ENCODE measurements at places on chromosomes 1 and 21.

DNA sequence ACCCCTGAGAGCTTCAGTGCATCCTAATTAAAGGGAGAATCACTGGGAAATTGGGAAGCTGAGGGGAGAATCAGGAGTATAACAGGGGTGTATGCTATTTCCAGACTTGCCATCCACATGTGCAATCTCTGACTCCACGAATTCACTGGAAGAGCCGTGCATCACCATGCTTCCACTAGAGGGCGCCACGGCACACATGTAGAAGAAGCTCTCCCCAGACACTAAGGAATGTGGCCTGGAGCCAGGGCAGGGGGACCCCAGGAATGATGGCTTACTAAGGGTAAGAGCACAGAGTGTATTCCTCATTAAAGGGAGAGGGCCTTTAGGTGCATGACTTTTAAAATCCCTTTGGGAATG is 81.5 kb downstream of the ABCA4 start:
- DNase-seq, result peak; percentile 21

DNA sequence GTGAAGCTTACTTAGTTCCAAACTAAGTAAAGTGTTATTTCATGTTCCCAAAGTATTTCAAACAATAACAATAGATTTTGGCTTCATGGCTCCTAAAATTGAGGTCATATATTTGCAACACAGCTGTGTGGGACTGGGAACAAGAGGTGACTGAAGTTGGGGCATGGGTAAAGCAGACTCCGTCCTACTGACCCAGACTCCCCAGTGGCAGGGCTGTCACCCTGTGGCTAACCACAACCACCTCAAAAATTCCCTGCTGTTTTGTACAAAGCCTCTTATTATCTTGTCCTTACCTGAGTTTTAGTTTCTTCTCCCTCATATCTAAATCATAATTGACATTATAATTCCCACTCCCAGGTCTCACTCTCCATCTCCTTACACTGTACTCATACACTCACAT is 117.6 kb downstream of the PTGER3 start:
- DNase-seq, result no peak

GRCh38 chr1:226864311-226864710 is 6.1 kb upstream of the PSEN2 start:
- DNase-seq, result no peak

GRCh38 chr1:197400522-197400902 is 132.5 kb downstream of the CRB1 start:
- DNase-seq, result no peak

GRCh38 chr1:8879922-8880676 is 1.6 kb upstream of the ENO1 start:
- no peak for DNase-seq

DNA sequence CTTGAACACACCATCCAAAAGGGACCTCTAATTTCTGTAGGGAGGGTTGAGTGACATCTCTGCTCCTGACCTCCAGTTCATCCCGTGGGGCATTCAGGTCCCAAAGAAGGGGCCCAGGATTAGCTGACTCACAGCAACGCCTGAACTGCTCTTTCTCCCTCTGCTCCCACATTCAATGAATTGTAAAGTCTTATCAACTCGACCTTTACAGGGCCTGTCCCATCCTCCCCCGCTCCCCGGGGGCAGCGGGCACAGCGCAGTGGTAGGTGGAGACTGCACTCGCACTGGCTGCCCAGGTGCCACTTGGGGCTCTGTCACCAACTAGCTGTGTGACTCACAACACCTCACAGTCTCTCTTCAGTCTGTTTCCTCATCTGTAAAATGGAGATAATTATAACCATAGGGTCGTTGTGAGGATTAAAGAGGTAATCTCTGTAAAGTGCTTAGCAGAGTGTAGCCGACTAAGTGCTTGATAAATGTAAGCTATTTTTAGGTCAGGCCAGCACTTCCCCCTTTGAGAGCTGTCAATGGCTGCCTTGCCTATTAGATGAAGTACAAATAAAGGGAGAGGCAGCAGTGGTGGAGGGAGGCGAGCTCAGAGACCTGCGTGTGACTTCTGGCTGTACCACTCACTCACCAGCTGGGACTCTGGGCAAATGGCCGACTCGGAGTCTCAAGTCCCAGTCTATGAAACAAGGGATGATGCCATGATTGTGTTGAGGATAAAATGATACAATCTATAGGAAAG is 637 bp upstream of the MYBPHL start:
- no peak for DNase-seq

DNA sequence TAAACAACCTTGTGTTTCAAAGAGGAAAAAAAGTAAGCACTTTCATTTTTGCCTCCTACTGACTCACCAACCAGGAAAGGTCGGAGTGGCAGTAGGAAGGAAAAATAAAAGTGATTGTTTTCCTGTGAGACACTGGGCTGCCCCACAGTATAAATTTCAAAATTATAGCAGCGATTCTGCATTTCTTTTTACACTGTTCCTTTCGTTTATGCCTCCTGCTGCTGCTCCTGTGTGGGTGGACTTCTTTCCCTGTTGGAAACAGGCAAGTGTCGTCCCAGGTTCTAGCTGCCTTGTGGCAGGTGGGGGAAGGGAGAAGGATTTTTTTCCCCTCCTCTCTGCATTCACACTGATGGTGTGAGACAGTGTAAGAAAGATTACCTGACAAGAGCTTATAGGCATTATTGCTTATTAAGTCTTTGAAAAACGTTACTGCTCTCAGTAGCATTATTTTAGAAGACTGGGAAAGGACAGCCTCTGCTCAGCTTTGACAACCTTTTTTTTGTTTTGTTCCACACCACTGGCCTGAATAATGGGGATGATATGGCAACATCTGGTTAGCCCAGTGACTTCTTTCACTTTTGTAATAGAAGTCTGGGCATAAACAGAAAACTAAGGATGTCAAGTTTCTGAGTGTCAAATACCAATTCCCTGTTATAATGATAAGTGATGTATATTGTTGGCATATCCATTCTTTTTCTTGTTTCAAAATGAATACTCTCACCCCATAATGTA is 77.9 kb downstream of the NEK7 start:
- no peak for DNase-seq
